ENCODE measurements at places on chromosomes 4 and X.

- no peak for DNase-seq
These were observed 50.6 kb upstream of the RAPGEF2 start for GRCh38 chr4:159052315-159052714.

DNA sequence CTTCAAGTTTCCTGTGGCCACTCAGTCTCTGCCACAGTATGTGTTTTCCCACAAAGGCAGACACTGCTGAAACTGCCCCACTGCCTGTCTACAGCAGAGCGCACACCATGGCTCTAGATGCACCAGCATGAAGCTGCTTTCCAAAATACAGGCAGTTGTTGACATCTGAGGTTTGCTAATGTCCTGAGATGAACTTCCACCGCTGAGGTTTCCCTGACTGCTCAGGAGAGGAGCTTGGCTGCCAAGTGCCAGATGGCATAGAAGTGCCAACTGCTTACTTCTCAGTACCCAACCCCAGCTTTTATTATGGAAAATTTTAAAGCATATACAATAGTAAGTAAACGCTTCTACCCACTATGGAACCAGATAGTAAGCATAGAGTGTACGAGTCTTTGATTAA is 61.0 kb upstream of the EXOC1L start:
- DNase-seq = no peak

GRCh38 chr4:90121676-90122354 is 5.4 kb upstream of the CCSER1 start:
- no peak for DNase-seq

DNA sequence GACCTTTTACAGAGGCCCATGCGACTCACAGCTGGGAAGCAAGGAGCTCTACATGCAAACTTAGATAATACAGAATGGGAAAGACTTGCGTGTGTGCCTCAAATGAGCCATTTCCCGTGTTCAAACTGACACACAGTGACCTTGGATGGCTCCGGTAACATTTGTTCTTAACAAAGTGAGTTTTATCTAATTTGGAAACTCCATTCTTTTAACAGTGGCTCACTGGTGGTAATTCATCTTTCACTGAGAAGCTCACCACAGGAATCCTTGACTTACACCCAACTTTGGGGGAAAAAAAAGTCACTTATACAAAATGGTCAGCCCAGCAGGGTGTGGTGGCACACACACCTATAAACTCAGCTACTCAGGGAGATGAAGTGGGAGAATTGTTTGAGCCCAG is 190.6 kb downstream of the LDB2 start:
- DNase-seq = no peak

DNA sequence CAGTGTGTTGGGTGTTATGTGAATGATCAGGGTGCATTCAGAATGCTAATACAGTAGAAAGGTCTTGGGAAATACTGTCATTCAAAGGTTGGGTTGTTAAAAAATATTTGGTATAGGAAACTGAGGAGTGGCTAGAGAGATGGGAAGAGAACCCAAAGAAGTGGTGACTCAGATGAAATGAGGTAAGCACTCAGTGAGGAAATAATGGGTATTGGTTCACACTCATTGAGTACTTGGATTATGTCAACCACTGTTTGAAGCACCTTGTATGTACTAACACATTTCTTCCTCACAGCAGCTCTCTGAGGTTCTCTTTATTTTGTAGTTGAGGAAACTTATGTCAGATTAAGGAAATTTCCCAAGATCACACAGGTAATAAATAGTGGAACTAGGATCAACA is 40.8 kb upstream of the NUDT6 start:
- DNase-seq = no peak

DNA sequence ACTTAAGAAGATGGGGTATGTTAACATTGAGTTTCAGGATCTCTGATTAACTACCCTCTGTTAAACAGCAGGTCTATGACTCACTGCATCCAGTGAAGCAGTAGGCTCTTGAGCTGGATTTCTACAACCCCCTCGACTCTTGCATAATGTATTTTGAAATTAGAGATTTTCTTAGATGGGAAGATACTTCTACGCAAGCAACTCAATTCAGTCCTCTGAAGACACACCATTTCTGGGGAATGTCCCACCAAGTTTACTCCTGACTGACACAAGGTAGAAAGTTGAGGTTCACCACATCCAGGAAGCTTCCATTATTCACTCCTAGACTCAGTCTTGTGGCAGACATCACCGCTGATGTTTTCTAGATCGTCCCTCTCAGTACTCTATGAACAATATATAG is 12.9 kb downstream of the PALLD start:
- peak; percentile 57 for DNase-seq

DNA sequence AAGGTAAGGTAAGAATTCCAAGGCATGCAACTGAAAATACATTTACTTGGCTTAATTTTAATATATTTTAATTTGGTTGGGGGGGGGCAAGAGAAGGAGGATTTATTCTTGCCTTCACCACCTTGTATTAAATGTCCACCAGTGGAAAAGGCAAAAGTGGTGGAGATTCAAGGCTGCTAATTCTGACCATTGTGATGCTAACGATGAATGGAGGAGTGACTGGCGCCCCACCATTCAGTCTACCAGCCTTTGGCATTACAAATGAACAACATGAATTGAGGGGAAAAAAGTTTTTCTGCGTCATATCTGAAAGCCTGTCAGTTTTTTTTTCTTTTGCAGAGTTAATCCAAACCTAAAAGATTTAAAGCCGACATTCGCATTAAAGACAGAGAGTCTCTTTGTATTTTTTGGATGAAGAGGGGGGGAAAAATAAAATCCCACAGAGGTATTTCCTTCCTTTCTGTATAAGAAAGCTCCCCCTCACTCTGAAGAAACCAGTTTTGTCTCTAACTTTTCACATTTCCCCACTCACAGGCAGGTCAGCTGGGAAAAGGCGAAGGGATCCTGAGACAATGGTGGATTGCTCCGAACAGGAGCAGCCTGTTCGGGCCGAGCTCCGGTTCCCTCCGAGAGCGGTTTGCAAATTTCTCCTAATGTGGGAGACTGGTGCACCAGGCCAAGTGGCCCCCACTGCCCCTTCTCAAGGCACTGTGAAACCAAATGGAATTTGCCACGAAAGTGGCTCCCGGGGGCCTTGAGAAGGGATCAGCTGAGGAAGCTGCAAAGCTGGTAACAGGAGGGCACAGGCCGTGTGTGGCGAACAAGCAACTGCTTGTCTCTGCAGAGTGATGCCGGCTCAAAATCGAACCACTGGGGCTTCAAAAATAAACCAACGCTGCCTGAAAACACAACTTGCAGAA is 28.1 kb downstream of the SHISA3 start:
- no peak for DNase-seq

DNA sequence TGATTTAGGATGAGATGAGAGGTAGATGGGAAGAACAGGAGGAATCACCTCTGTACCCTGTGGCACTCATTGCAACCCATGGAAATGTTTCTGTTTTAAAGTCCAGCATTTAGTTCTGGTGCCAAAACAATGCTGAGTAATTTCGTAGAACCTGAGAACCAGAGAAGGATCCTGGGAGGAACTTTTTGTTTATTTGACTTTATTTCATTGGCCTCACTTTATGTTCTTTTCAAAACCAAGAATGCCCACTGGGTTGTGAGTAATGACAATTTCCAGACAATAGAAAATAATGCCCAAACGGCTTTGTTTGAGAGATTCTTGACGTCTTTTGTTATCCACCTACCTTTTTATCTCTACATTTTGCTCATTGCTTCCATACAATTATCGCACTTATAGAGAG is 111.3 kb downstream of the SHROOM3 start:
- DNase-seq = no peak

GRCh38 chr4:620201-620600 is 5.2 kb upstream of the PDE6B start:
- no peak for DNase-seq

DNA sequence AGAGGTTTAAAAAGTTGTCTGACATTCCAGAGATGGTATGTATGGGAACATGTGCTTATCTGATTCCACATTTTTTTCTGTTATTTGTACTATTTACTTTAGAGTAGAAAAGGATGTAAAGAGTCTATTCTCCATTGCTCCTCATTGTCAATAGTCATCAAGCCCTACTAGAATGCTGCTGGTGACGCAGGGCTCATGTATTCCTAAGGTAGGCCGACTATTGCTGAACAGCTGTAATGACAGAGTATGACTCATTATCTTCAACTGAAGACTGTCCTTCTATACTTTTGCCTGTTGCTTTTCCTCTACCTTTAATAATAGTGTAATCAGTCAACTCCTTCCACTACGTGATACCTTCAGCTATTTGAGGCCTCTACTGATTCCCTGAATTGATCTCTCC is 509.1 kb upstream of the NR3C2 start:
- no peak for DNase-seq

- no peak for DNase-seq
These were observed 11.1 kb downstream of the CYSLTR1 start for GRCh38 chrX:78316265-78316664.

DNA sequence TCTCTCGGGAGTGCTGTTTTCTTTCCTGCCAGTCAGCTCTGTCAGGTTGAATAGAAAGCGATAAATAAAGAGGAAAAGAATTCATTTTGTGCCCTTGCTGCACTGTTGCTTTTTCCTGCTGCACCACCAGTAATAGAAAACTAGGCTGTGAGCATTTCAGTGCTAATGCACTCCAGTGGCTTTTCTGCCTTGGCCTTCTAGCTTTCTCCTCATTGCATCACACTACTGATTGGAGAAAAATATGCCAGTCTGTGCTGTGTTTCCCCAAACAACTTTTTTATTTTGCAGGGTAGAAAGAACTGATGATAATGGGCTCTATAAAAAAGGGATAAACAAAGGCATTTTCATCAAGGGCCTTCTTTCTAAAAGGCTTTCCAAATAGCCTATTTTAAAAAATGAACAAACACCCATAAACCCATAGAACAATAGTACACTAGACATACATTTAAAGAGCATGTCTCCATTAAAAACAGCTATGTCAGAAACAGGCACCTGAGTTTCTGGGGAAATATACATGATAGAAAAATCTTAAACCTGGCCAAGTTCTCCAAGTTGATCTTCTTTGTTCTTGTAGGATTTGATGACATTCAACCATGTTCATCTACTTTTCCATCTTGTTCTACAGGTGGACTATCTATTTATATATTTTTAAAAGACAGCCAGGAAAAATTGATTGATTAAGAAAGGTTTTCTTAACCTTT is 86.3 kb downstream of the GPRIN3 start:
- DNase-seq = no peak

DNA sequence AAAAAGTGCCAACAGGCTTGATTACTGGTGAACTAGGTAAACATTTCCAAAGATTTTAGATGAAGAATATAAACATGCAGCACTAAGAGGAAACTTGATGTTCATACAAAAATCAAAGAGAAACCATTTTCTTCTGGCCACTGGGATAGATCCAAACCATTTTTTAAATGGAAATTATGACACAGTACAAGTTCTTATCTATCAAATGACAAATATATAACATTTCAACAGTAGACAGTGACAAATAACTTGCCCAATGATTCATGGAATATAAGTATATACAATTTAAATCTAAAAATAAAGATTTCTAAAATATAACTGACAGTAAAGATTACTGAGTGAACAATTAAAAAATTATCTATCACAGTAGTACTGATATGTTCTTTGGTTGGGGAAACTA is 151.1 kb downstream of the CDS1 start:
- no peak for DNase-seq

- DNase-seq = no peak
These were observed 53.7 kb downstream of the ATP10D start for GRCh38 chr4:47538825-47539154.

DNA sequence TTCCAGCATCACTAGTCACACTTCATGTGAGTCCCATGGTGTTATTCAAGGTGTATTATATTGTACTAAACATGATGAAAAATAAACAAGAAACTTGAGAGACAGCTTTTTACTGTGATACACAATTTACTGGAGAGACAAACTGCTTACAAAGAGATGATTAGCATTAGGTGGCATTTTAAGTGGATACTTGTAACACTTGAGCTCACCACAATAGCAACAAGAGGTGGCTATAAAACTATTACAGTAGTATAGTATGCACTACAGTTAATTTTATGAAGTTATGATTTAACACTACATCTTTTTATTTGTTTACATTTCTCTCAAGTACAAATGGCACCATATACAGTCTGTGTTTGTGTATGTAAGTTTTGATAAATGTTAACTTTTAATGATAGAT is 246.6 kb downstream of the PARM1 start:
- no peak for DNase-seq

GRCh38 chrX:46739736-46740135 is 19.2 kb downstream of the SLC9A7 start:
- DNase-seq = no peak

DNA sequence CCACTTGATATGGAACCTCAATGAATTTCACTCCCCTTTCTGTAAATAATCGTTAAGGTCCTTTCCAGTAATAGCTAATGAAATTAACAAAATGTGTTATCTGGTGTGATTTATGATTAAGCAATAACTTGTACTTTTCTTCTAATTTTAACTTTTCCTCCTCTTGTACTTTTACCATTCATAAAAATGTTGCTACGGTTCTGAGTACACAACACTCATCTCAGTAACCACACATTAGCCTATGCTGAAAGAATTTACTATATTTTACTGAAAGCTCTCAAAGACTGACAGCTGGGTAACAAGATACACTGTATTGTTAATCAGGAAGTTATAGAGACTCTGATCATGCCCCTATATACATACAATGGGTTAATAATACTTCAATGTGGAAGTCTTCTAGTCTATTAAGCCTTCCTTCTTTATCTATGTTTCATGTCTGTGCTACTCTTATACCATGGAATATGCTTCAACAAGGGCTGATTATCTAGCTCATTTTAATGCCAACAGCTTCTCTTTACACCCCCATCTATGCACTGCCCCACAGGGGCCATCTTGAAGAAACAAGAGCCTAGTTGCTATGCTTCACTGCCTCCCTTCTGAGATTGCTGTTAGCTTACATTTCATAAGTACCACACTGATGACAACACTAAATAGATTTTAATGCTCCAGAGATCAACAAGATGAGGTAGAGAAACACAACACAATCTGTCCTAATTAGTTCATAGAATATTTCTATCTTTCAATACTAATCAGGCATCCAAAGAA is 39.1 kb downstream of the LAMP2 start:
- DNase-seq = no peak

GRCh38 chr4:8938137-8938536 is 66.5 kb upstream of the HMX1 start:
- DNase-seq = no peak

- DNase-seq = no peak
These were observed 6.5 kb downstream of the RGS12 start for GRCh38 chr4:3299122-3299975.

DNA sequence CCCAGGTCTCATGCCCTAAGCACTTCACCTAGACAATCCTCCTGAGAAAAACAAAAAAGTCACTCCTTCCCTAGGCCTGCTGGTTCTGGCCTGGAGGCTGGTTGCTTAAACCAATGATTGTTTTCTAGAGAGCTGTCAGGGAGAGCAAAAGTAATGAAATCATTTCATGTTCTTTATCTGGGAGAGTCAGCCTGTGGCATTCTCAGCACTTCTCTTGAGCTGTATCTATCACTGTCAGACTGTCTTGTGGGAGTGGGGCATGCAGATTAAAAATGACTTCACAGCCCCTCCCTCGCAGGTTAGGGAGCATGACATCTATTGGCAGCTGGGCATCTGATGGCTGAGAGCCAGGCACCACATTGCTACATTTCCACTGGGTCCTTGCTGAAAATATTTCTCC is 20.4 kb upstream of the TMEM154 start:
- DNase-seq = no peak

GRCh38 chrX:119870626-119871131 is 854 bp downstream of the RNF113A start:
- DNase-seq = no peak

All from activated T-helper 1 cell treated with anti-CD3 and anti-CD28 coated beads, Interleukin-12 subunit alpha, Interleukin-12 subunit beta, Interleukin-2, Interleukin-4 antibody, amounts not matched to agents 30 ng/mL and 10 ng/mL and 1 ng/mL, durations not matched to agents 14 hours and 24 hours and 36 hours (primary cell).